ENCODE measurements at places on chromosomes 5 and 9.

DNA sequence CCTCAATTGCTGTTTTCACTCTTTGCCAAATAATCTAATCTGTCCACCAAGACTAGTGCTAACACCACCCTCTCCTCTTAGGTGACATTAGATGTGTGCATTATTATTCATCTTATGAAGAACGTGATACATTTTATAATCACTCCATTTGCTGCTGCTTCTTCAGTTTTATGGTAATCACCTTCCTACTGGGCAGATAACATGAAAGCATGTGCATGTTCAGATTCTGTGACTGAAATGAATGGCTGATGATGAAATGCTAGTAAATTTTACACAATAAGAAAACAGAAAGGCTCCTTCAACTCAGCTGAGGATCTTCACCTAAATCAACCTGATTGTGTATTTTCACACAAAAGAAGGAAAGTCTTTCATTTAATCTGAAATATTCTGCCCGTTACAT lies 577.6 kb downstream of the CSNK1G3 start:
- DNase-seq, result no peak
- no peak overlapping the region for H3K27ac ChIP-seq
- no peaks in the 10 kb centered on the region for H3K4me1 ChIP-seq
- no peaks in the 10 kb centered on the region for H3K27me3 ChIP-seq

GRCh38 chr9:38235244-38235643 lies 157.3 kb upstream of the ALDH1B1 start:
- H3K4me1 ChIP-seq, result no peaks in the 10 kb centered on the region
- no peaks in the 10 kb centered on the region for H3K27me3 ChIP-seq
- H3K4me3 ChIP-seq, result no peak overlapping the region
- no peak for DNase-seq
- H3K36me3 ChIP-seq, result no peaks in the 10 kb centered on the region
- H3K27ac ChIP-seq, result no peak overlapping the region

GRCh38 chr5:56854920-56855319 lies 39.6 kb downstream of the MAP3K1 start:
- no peak overlapping the region for H3K27ac ChIP-seq
- peaks cover 66% of the 10 kb centered on the region for H3K4me1 ChIP-seq
- no peak overlapping the region for H3K4me3 ChIP-seq
- no peak for DNase-seq

DNA sequence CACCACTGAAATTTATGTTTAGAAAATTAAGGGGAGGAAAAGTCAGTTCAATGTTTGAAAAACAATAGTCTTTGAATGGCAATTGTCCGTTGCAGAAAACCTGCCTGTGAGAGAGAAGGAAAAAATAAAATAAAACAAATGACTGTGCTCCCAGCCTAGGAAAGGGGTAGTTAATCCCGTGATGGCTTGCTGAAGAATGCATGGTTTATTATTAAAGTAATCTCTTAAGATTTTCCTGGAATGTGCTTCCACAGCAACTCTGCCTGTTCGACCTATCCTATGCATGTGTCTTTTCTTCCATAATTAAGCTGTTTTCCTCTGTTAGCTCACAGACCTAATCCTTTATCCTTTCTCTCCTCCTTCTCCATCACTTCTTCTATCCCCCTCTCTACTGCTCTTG lies 2.4 kb upstream of the DAB2 start:
- no peaks in the 10 kb centered on the region for H3K36me3 ChIP-seq
- no peak for DNase-seq
- H3K27ac ChIP-seq, result no peak overlapping the region
- no peaks in the 10 kb centered on the region for H3K27me3 ChIP-seq

DNA sequence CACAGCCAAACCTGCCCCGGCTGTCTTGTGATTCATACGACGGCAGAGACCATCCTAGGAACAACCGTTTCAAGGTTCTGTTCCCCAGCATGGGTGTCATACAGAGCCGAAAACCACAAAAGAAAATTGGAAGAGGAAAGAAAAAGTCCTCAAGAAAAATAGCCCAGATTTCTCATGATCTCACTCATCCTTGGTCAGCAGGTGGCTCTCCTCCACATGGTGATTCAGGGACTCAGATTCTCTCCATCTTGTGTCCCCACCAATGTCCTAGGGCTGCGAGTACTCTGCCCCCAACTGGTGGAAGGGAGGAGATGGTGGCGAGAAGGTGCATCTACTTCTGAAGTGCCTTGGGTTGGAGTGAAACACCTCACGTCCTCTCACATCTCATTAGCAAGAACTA lies 25.6 kb downstream of the PDZD2 start:
- no peak overlapping the region for H3K27ac ChIP-seq
- H3K4me1 ChIP-seq, result no peaks in the 10 kb centered on the region
- DNase-seq, result no peak
- no peak overlapping the region for H3K4me3 ChIP-seq

GRCh38 chr5:171647904-171648260 lies 137.7 kb upstream of the SMIM23 start:
- no peaks in the 10 kb centered on the region for H3K4me1 ChIP-seq
- no peak for DNase-seq

DNA sequence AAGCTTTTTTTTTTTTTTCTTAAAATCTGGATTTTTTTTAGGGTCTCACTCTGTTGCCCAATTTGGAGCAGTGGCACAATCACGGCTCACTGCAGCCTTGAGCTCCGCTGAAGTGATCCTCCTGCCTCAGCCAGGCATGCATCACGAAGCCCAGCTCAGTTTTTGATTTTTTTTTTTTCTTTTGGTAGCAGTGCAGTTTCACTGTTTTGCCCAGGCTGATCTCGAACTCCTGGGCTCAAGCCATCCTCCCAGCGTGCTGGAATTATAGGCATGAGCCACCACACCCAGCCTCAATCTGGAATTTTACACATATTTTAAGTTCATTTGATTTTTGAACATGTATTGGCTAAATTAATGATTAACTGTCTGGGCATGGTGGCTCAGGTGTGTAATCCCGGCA lies 36.3 kb downstream of the TRIO start:
- peaks cover 20% of the 10 kb centered on the region for H3K4me1 ChIP-seq
- H3K27me3 ChIP-seq, result no peaks in the 10 kb centered on the region
- no peaks in the 10 kb centered on the region for H3K36me3 ChIP-seq
- no peak overlapping the region for H3K4me3 ChIP-seq

- no peaks in the 10 kb centered on the region for H3K27me3 ChIP-seq
- no peaks in the 10 kb centered on the region for H3K36me3 ChIP-seq
- no peaks in the 10 kb centered on the region for H3K4me1 ChIP-seq
- no peak for DNase-seq
- no peak overlapping the region for H3K27ac ChIP-seq
Measured at GRCh38 chr5:58087905-58088304, 372.0 kb downstream of the PLK2 start.

- no peak overlapping the region for H3K4me3 ChIP-seq
- H3K27ac ChIP-seq, result no peak overlapping the region
- H3K36me3 ChIP-seq, result no peaks in the 10 kb centered on the region
- no peak for DNase-seq
- no peaks in the 10 kb centered on the region for H3K4me1 ChIP-seq
- H3K27me3 ChIP-seq, result no peaks in the 10 kb centered on the region
Measured at GRCh38 chr9:73738741-73739530, 587.3 kb downstream of the ANXA1 start.

GRCh38 chr5:5826911-5827310 lies 404.4 kb downstream of the ICE1 start:
- no peaks in the 10 kb centered on the region for H3K36me3 ChIP-seq
- DNase-seq, result no peak
- no peak overlapping the region for H3K27ac ChIP-seq
- no peaks in the 10 kb centered on the region for H3K27me3 ChIP-seq
- H3K4me3 ChIP-seq, result no peak overlapping the region

- H3K36me3 ChIP-seq, result peaks cover 4% of the 10 kb centered on the region
- no peak overlapping the region for H3K27ac ChIP-seq
- no peak overlapping the region for H3K4me3 ChIP-seq
- no peaks in the 10 kb centered on the region for H3K27me3 ChIP-seq
Measured at GRCh38 chr9:132268725-132269352, 85.9 kb downstream of the SETX start.

- no peak overlapping the region for H3K27ac ChIP-seq
- peaks cover 34% of the 10 kb centered on the region for H3K4me1 ChIP-seq
- H3K27me3 ChIP-seq, result no peaks in the 10 kb centered on the region
Measured at GRCh38 chr5:134877159-134877558, 3.0 kb downstream of the TXNDC15 start.

DNA sequence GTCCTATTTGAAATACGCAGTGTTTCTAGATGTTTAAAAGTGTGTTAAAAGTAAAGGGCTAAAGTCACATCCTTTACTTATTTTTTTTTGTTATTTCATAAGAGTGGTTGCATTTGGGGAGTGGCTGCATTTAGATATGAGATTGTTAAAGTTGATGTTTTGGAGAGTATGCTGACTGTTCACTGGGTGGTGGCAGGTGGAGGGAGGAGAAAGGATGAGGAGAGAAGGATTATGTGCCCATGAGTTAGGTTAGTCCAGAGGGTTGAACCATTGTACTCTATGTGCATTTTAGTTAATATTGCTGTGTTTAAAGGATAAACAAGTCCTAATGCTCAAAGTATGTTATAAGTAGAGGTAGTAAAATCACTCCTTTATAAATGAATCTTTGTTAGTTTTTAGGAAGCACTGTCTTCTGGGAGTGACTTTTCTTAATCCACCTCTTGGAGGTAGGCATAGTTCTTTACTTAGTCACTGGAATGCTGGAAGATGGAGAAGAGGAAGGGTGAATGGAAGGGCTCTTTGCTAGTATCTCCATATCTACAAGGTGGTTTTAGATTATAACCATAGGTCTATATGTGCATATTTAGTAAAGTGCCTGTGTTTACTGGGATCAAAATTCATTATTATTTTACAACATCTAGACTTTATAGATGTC lies 332.3 kb downstream of the NPR3 start:
- no peak overlapping the region for H3K27ac ChIP-seq
- DNase-seq, result no peak
- H3K4me3 ChIP-seq, result no peak overlapping the region
- H3K27me3 ChIP-seq, result no peaks in the 10 kb centered on the region

GRCh38 chr9:134566196-134566847 lies 75.3 kb upstream of the COL5A1 start:
- DNase-seq, result no peak
- H3K27ac ChIP-seq, result no peak overlapping the region
- H3K4me1 ChIP-seq, result no peaks in the 10 kb centered on the region

DNA sequence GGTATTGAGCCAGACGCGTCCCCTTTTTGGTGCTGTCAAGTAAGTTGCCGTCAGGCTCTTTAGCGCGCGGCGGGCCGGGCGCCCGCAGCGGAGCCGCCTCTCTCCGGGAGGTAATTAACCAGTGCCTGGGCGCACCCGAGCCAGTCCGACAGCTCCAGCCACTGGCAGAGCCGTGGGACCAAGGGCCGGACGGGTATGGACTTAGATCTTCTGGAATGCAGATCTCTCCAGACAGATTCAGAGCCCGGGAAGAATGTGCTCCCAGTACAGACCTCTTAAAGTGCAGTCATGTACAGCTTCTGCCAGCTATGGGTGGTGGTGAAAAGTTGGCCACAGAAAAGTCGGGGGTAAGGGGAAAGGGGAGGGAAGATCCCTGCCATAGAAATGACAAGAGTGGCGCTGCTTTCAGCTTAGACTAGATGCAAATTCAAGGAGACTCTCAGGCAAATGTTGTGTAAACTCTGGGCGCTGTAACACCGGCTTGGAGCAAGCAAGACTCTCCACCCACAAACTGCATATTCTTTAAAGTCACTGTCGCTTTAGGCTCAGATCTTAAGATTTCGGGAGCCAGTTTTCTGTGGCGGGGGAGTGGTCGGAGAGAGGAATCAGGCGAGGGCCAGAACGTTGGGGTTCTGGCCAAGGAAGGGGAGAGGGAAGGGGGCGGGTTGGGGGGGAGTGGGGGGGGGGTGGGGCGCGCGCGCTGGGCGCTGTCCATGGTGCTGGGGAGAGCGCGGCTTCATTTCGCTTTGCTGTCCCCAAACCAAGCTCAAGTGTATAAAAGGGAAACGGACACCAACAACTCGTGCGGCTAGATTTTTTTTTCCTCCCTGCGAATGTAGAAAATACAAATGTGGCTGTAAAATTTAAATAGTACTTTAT lies 29.2 kb downstream of the NR2F1 start:
- no peaks in the 10 kb centered on the region for H3K36me3 ChIP-seq
- H3K4me1 ChIP-seq, result peaks cover 7% of the 10 kb centered on the region
- H3K27me3 ChIP-seq, result peaks cover 52% of the 10 kb centered on the region
- DNase-seq, result peak; percentile 40
- no peak overlapping the region for H3K27ac ChIP-seq

GRCh38 chr5:59798862-59799667 lies 94.5 kb downstream of the PDE4D start:
- H3K27me3 ChIP-seq, result no peaks in the 10 kb centered on the region
- H3K4me1 ChIP-seq, result peaks cover 10% of the 10 kb centered on the region

- peaks cover 2% of the 10 kb centered on the region for H3K36me3 ChIP-seq
- no peak overlapping the region for H3K27ac ChIP-seq
- H3K27me3 ChIP-seq, result no peaks in the 10 kb centered on the region
- no peak for DNase-seq
- H3K4me1 ChIP-seq, result no peaks in the 10 kb centered on the region
Measured at GRCh38 chr5:626850-627249, 14.7 kb downstream of the CEP72 start.

- DNase-seq, result peak; percentile 72
- H3K27me3 ChIP-seq, result no peaks in the 10 kb centered on the region
- H3K27ac ChIP-seq, result no peak overlapping the region
- peaks cover 4% of the 10 kb centered on the region for H3K4me1 ChIP-seq
Measured at GRCh38 chr5:75734913-75735789, 17.9 kb upstream of the POC5 start.

GRCh38 chr9:131279196-131279862 lies 3.0 kb upstream of the FAM78A start:
- peaks cover 25% of the 10 kb centered on the region for H3K4me1 ChIP-seq
- H3K36me3 ChIP-seq, result no peaks in the 10 kb centered on the region
- no peak overlapping the region for H3K27ac ChIP-seq
- no peaks in the 10 kb centered on the region for H3K27me3 ChIP-seq
- H3K4me3 ChIP-seq, result no peak overlapping the region

GRCh38 chr5:149002761-149003689 lies 59.8 kb downstream of the SH3TC2 start:
- no peak overlapping the region for H3K27ac ChIP-seq
- H3K4me1 ChIP-seq, result no peaks in the 10 kb centered on the region
- no peak overlapping the region for H3K4me3 ChIP-seq
- no peaks in the 10 kb centered on the region for H3K36me3 ChIP-seq
- no peaks in the 10 kb centered on the region for H3K27me3 ChIP-seq

- no peak overlapping the region for H3K27ac ChIP-seq
- H3K4me1 ChIP-seq, result no peaks in the 10 kb centered on the region
- DNase-seq, result no peak
- H3K27me3 ChIP-seq, result no peaks in the 10 kb centered on the region
- no peaks in the 10 kb centered on the region for H3K36me3 ChIP-seq
Measured at GRCh38 chr5:16245249-16245648, 65.7 kb upstream of the MARCHF11 start.

DNA sequence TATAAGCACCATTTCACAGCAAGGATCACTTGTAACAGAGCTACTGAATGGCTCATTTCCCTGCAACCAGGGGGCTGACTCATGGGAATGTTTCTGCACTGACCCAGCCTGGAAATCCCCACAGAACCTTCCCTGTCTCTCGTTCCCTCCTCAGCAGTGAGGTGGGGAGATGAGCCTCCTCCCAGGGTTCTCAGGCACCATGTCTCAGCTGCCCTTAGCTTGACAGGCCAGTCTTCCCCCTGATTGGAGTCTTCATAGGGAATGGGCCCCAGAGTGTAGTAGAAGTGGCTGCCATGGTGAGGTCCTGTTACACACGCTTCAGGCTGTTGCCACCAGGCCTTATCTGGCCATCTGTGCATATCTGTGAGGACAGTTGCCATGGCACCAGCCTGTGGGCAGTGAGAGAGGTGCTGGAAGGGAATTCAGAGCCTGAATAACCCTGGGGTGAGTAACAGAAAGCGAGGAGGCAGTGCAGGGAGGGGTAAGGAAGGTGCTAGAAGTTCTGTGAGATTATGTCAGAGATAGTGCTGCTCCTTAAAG lies 324.4 kb downstream of the ENC1 start:
- no peaks in the 10 kb centered on the region for H3K4me1 ChIP-seq
- DNase-seq, result peak; percentile 52
- peak overlapping the region; percentile 68 for H3K27ac ChIP-seq
- H3K4me3 ChIP-seq, result no peak overlapping the region
- no peaks in the 10 kb centered on the region for H3K36me3 ChIP-seq
